K562 (cell line): ENCODE measurements at places on chromosomes 7 and 10. TPM values are rescaled to one million over a fixed set of nuclear protein-coding genes. Genes with fewer than 3 reads are reported as not detected.

GRCh38 chr10:99850767-99851340 is 68.4 kb downstream of the ABCC2 start:
- no peak overlapping the region for H3K4me3 ChIP-seq
- H3K27me3 ChIP-seq, result peaks cover 6% of the 10 kb centered on the region; the same call in 1 of the 3 replicates
- H3K27ac ChIP-seq, result no peak overlapping the region
- DNase-seq, result no peak
- no peaks in the 10 kb centered on the region for H3K36me3 ChIP-seq

- no peak overlapping the region for H3K4me3 ChIP-seq
- H3K27me3 ChIP-seq, result no peaks in the 10 kb centered on the region
- DNase-seq, result peak; percentile 42
- H3K27ac ChIP-seq, result no peak overlapping the region
- H3K36me3 ChIP-seq, result no peaks in the 10 kb centered on the region
- H3K4me1 ChIP-seq, result no peaks in the 10 kb centered on the region
Measured at GRCh38 chr7:121510302-121510701, 114.2 kb upstream of the FAM3C start.

- no peak overlapping the region for H3K4me3 ChIP-seq
- H3K27me3 ChIP-seq, result no peaks in the 10 kb centered on the region
- H3K4me1 ChIP-seq, result 0 out of 2 replicates have a peak, but pooled peaks cover 2% of the 10 kb centered on the region
- no peaks in the 10 kb centered on the region; the same call in 2 of the 3 replicates for H3K36me3 ChIP-seq
Measured at GRCh38 chr10:35136263-35136815, 9.7 kb downstream of the CREM start.

GRCh38 chr10:99530108-99531025 is 2.4 kb upstream of the NKX2-3 start:
- no peak for DNase-seq
- no peak overlapping the region for H3K27ac ChIP-seq
- H3K27me3 ChIP-seq, result peaks cover 25% of the 10 kb centered on the region; the same call in 2 of the 3 replicates

- H3K4me3 ChIP-seq, result peak overlapping the region; percentile 27
- DNase-seq, result peak; percentile 93
- peaks cover 25% of the 10 kb centered on the region for H3K4me1 ChIP-seq
- H3K36me3 ChIP-seq, result no peaks in the 10 kb centered on the region
- H3K27me3 ChIP-seq, result no peaks in the 10 kb centered on the region
Measured at GRCh38 chr10:35379226-35380137, 43.2 kb downstream of the CCNY start.

DNA sequence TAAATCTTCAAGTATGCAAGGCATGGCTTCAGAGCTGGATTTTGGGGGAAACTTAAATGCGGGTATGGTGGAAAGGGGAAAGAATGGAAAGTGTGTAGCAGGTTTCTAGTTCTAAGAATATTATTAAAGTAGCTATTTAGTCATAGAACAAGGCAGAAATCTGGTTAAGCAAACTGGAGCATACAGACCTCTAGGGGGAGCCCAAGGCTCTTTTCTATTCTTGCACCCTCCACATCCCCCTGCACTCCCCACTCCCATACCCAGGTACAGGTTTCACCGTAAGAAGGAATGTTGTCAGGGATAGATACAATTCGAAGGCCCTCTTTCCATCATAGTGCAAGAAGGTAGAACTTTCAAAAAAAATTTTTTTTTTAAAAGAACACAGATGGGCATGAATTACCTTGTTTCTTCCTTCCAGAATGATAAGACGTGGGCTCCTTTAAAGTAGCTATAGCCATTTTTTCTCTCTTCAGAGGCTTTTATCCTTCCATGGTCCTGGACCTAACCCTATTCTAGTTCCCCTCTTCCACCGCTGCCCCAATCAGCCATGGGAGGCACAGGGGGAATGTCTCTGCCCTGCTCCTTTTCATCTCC is 41.5 kb upstream of the SMIM30 start:
- DNase-seq, result peak; percentile 57
- H3K4me1 ChIP-seq, result no peaks in the 10 kb centered on the region
- H3K36me3 ChIP-seq, result no peaks in the 10 kb centered on the region
- H3K27ac ChIP-seq, result no peak overlapping the region

- H3K27me3 ChIP-seq, result peaks cover 51% of the 10 kb centered on the region
- no peak overlapping the region for H3K4me3 ChIP-seq
- no peaks in the 10 kb centered on the region; the same call in 2 of the 3 replicates for H3K4me1 ChIP-seq
- H3K27ac ChIP-seq, result no peak overlapping the region
- H3K36me3 ChIP-seq, result no peaks in the 10 kb centered on the region
Measured at GRCh38 chr7:157470017-157470322, 133.2 kb downstream of the DNAJB6 start.

RBP4 gene
- total RNA-seq, result 0.91 and 2.0 TPM in 2 replicates

OR6V1 gene
- not detected in 2 replicates for total RNA-seq

SND1 gene
- total RNA-seq, result 307 and 314 TPM in 2 replicates

MAGI2 gene
- 0.94 and 1.1 TPM in 2 replicates for total RNA-seq
